ENCODE measurements at places on chromosomes 3 and 15.

DNA sequence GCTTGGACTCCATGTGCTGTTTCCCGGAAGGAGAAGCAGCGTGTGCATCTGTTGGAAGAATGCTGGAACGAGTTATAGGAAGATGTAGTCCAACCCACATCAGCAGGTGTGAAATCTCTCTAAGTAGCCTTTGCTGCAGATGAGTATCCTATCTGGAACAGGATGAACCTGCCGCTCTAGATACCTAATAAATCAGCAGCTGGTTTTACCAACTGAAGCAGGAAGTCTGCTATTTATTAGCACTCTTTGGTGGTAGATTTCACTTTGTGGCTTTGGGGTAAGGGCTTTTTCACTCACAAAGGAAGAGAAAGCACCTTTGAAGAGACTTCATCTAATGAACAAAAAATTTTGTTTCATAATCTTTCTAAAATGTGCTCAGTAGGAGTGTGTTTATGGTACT, 66.4 kb downstream of the DCUN1D1 start:
- DNase-seq: no peak

DNA sequence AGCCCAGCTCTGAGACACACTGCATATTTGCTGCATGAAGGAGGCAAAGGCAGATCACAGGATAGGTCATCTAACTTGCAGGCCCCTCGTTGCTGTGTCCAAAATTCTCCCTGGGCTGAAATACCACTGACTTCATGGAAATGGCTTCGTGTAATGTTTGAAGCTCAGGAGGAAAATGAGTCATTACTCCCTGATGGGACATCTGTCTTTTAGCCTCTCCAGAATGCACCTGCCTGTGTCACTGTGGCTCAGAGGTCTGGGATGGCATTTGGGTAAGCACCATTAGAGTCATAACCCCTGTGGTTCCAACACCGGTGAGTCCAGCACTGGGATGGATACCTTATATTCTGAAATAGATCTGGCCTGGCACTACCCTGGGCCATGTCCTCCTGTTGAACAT, 51.5 kb downstream of the IL12A start:
- no peak for DNase-seq

DNA sequence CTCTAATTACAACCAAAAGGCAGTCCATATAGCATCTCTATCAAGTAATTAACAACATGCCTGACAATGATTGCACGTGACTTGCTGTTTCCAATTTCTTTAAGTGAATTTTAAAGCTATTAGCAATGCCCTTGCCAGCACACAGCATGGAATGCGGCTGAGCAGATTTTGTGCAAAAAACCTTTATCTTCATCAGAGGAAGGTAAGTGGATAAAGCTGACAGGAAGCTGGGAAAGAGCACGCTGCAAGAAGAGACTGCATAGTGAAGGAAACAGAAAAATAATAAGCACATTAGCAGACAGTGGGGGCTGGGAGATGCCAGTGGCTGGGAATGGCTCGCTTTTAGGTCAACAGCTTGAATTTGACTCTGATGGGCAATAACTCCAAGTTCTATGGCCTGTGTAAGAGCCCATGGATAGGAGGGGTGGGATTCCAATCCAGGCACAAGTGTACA, 138.8 kb downstream of the PDZRN3 start:
- no peak for DNase-seq

GRCh38 chr3:151183265-151183671, 19.7 kb downstream of the GPR171 start:
- no peak for DNase-seq

DNA sequence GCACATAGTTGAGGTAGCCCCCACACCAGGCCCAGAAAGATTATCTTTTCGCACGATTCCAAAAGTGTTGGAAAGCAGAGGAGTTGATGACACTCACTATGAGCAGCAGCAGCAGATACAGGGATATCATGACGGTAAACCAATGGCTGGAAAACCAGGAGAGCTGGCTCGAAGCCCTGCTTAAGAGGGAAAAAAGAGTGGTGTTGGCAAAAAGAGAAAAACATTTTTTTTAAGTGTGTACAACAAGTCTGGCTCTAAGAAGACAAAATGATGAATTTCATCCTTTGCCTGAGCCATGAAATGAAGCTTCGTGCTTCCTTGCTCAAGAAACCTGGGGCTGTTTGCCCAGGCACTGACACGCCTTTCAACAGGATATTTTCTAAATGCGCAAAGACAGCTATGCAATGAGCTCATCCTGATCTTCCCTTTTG, 27.3 kb downstream of the PARP16 start:
- no peak for DNase-seq

GRCh38 chr15:40256638-40257235, 17.9 kb downstream of the PAK6 start:
- DNase-seq: no peak

GRCh38 chr3:31249545-31249944, 283.2 kb upstream of the STT3B start:
- DNase-seq: no peak

DNA sequence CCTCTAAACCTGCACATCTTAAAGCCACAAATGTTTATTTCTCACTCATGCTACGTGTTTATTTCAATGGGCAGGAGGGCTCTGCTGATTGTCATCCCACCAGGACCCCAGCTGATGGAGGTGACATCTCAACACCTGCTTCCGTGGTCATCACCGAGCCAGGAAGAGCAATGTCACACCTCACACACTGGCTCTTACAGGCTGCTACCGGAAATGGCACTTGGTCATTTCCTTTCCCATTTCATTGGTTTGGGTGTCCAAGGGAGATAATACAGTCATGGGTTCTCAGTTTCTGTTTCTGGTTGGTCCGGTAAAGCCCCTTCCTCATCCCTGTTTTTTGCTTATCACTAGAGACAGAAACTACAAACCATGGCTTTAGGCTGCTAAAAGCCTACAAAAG, 41.9 kb downstream of the ABHD2 start:
- no peak for DNase-seq

DNA sequence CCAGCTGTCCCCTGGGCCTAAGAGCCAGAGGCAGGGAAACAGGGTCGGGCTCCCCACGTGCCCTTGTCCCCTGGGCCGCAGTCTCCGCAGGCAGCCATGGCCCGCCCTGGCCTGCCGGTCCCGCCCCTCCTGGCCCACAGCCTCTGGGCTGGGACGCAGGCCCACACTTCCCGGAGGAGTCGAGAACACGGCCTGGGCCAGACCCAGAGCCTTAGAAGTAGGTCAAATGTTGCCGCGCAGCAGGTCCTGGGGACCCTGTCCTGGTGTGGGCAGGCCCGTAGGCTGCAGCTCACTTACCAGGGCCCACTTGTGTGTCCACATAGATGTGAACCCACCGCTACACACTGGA, 4.3 kb upstream of the MYL3 start:
- no peak for DNase-seq

- no peak for DNase-seq
Measured at GRCh38 chr3:120506076-120506827, 55.5 kb upstream of the FSTL1 start.

DNA sequence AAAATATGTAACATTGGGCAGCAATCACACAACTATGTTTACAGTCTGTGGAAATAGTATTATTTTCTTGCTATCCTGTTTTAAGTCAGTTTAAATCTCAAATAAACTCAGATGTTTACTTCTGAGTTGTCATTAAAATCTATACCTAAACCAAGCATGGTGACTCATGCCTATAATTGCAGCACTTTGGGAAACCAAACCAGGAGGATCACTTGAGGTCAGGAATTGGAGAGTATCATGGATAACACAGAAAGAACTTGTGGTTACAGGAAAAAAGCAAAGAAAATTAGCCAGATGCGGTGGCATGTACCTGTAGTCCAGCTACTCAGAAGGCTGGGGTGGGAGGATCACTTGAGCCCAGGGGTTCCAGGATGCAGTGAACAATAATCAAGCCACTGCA, 631.6 kb upstream of the EPHA6 start:
- no peak for DNase-seq

- DNase-seq: no peak
Measured at GRCh38 chr3:193782276-193782647, 189.3 kb downstream of the OPA1 start.

Data from SHP77 (cell line).